ENCODE measurements at places on chromosomes 3 and 15. TPM values are rescaled to one million over a fixed set of nuclear protein-coding genes. Genes with fewer than 3 reads are reported as not detected.

GRCh38 chr3:123279121-123279520, 77.4 kb downstream of the SEC22A start:
- no peak for DNase-seq

- DNase-seq: no peak
Observed at GRCh38 chr3:190877925-190878324, 15.4 kb upstream of the GMNC start.

GRCh38 chr3:183540501-183541234, 14.8 kb downstream of the KLHL6 start:
- no peak for DNase-seq

GRCh38 chr3:44795197-44795596, 33.6 kb downstream of the KIF15 start:
- no peak for DNase-seq

DNA sequence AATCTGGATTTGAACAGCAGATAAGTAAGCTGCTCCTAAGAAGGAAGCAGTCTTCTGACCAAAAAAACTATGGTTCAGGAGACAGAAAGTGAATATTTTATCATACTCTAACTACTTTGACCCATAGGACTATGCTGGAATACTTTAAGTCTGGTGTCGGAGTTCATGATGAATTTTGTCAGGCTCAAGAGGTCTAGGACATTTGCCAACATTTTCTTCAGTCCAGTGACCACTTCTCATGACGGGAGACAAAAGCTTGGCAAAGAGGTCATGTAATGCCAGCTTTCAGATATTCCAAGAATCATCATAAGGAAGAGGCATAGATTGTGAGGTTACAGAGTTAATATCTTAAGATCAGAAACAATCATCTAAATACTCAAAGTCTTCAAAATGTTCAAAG, 20.5 kb upstream of the DCBLD2 start:
- no peak for DNase-seq

GRCh38 chr15:40565333-40566238, 744 bp upstream of the CCDC32 start:
- no peak for DNase-seq

GRCh38 chr3:14410503-14411165, 8.2 kb downstream of the SLC6A6 start:
- DNase-seq: no peak

- no peak for DNase-seq
Observed at GRCh38 chr3:51441282-51442030, 50.4 kb downstream of the RBM15B start.

ISG20 gene
- 32.1 TPM for total RNA-seq

CACNA1D gene
- 1.5 TPM for total RNA-seq
